ENCODE measurements at places on chromosomes 12 and 14. TPM values are rescaled to one million over a fixed set of nuclear protein-coding genes. Genes with fewer than 3 reads are reported as not detected.

BDKRB2 gene
- 18.1 TPM for polyA plus RNA-seq

GRCh38 chr12:10052193-10052913, 21.9 kb downstream of the CLEC9A start:
- DNase-seq: no peak

DNA sequence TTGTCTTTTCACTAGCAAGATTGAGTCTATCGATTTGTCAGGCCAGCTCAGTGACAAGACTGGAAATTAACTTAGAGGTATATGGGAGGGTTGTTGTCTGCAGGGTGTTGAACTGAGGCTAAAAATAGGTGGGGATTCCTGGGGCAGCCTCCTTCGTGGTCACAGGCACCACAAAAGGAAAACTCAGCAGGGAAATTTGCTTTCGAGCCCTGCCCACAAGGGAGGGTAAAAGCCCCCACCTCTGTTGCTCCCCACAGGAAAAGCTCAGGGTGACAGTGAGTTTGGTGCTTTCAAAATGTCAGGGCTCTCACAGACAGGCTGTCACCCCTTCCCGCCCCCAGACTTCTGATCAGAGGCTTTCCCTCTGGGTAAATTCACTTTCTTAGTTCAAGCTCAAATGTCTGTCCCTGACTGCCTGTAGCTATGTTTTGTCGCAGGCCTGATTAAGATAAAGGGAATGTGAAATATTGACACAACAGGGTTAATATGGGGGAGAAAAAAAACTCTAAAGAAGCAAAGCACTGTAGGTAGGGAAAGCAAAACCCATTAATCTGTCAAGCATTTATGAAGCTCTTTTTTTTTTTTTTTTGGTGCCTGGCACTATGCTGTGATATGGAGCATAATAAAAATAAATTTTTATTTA, 11.7 kb upstream of the NFKBIA start:
- DNase-seq: no peak

TBC1D30 gene
- polyA plus RNA-seq: 0.49 TPM

DNA sequence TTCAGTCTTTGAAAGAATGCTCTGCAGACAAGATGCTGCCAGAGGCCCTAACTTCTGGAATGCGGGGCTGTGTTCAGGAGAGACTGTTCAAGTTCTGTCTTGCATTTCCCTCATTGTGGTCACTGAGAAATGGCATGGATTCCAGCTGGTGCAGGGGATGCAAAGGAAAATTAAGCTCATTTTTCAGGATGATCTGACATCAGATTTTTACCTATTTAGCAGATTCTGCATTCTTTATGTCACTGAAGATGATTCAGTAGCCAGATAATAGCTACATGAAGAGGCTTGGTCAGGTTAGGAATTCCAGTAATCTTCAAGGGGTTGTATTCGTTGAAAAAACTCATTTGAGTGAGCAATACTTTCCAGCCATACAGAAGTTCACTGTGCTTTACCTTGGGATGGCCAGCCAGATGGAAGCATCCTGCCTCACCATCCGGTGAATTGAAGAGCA, 16.1 kb upstream of the MFAP5 start:
- DNase-seq: peak; percentile 91

DNA sequence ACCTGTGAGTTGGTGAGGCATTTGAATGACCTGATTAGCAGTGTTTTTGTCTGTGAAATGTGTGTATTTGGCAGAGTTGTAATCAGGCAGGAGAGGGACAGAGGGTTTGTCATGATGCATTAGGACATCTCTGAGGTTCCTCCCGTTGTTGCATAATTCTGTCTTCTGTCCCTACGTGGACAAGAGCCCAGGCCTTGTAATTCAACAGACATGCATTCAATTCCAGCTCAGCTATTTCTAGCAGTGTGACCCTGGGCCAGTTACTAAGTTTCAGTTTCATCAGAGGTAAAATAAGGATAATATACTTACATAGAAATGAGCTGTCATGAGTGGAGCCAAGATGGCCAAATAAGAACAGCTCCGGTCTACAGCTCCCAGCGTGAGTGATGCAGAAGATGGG, 208.6 kb downstream of the SLC38A4 start:
- no peak for DNase-seq

RARG gene
- 36.3 TPM for polyA plus RNA-seq

- no peak for DNase-seq
These were observed 311.9 kb upstream of the SFSWAP start for GRCh38 chr12:131399000-131399399.

C14orf39 gene
- not detected for polyA plus RNA-seq

DNA sequence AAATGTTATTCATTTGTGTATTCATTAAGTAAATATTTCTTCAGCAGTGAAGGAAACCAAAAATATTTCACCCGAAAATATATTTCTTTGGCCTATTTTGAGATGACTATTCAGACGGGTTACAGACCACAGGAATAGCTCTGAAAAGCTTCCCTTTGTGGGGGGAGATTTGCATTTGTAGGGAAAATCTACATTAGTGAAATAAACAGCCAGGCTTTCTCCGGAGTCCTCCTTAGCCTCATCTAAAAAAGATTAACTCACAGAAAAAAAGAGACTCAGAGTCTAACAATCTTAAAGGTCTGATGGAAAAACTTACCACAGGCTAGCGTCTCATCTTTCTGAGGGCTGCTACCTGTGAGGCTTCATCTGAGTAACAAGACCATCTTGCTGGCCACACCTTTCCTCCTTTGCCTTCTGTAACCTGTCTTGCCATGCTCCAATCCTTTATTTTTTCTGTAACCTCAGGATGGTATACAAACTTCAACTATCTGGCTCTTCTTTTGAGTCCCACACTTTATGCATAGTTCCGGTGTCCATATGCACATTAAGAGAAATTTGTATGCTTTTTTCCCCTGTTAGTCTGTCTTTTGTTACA, 100.7 kb downstream of the CNTN1 start:
- no peak for DNase-seq

- no peak for DNase-seq
These were observed 854.4 kb downstream of the TMEM121 start for GRCh38 chr14:106380740-106381139.

C12orf50 gene
- polyA plus RNA-seq: not detected

GLIPR1L2 gene
- polyA plus RNA-seq: 0.42 TPM

ATF1 gene
- polyA plus RNA-seq: 29.7 TPM

GRCh38 chr12:113322343-113322742, 12.6 kb downstream of the SLC8B1 start:
- DNase-seq: peak; percentile 82

- DNase-seq: no peak
These were observed 17.5 kb downstream of the EVL start for GRCh38 chr14:100082723-100083122.

AHNAK2 gene
- polyA plus RNA-seq: 43.1 TPM

GRCh38 chr12:90058704-90059103, 350.1 kb upstream of the ATP2B1 start:
- DNase-seq: peak; percentile 71

GRCh38 chr12:4003576-4003975, 130.4 kb upstream of the PARP11 start:
- no peak for DNase-seq

DNA sequence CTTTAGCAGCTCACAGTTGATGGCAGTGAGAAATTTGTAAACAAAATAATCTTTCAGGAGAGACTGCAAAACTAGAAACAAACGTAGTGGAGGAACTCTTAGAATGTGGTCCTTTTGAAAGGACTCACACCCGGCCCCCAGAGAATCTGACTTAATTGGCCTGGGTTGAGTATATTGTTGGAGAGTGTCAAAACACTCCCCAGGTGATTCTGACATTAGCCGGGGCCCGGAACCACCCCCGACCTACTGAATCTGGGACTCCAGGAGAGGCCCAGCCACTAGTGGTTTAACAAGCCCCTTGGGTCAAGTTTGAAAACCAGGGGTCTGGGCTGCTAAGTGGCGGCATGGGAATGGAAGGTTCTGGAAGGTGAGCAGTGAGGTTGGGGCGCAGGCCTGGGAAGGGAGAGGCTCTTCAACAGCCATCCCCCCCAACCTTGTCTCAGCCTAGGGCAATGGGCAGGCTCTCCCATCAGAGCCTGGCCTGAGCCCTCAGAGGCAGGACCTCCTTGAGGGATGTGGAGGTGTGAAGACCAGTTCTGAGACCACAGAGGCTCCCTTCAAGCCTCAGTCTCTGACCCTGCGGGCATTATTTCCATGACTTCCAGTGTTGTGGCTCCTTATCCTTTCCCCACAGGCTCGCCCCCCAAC, 1.1 kb upstream of the ELK3 start:
- no peak for DNase-seq

DNA sequence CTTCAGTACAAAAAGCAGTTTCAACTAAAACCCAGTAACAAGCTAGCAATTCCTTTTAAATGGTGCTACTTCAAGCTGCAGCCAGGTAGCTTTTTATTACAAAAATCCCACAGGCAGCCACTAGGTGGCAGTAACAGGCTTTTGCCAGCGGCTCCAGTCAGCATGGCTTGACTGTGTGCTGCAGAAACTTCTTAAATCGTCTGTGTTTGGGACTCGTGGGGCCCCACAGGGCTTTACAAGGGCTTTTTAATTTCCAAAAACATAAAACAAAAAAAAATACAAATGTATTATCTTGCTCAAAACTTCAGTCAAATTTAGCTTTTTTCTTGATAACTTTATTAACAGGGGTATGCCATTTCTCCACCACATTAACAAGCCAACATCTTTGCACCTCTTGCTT, 3.6 kb upstream of the CLEC4E start:
- peak; percentile 44 for DNase-seq
